ENCODE measurements at places on chromosomes 3 and 15.

GRCh38 chr3:197737749-197738462 lies 1.2 kb upstream of the RUBCN start:
- no peak for DNase-seq

GRCh38 chr3:186105543-186105942 lies 3.3 kb downstream of the ETV5 start:
- no peak for DNase-seq

- no peak for DNase-seq
Measured at GRCh38 chr3:58874795-58875194, 175.0 kb downstream of the CFAP20DC start.

DNA sequence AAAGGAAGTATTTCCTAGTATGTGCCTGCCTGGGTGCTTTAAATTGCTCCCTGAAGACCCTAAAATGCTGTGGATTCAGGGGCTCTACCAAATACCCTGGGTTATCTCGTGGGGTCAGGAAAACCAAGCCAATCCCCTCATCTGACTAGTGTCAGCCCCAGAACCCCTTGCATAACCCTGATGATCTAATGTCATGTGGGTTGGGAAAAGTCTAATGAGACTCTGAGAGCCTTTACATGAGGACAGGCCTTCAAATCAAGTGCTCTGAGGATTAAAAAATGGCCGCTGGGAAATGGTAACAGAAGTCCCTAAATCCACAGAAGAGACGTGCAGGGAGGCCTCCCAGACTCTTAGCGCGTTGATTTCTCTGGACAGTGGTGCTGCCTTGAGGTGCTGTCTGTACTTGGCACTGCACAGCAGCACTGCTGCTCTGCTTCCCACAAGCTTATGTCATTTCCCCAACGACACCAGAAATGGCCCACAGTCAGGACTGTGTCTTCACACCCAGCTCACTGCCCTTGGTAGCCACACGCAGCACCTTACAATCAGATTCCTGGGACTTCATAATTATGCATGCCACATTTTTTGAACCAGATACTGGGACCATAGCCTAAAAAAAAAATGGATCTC lies 16.6 kb downstream of the EIF4E3 start:
- no peak for DNase-seq

DNA sequence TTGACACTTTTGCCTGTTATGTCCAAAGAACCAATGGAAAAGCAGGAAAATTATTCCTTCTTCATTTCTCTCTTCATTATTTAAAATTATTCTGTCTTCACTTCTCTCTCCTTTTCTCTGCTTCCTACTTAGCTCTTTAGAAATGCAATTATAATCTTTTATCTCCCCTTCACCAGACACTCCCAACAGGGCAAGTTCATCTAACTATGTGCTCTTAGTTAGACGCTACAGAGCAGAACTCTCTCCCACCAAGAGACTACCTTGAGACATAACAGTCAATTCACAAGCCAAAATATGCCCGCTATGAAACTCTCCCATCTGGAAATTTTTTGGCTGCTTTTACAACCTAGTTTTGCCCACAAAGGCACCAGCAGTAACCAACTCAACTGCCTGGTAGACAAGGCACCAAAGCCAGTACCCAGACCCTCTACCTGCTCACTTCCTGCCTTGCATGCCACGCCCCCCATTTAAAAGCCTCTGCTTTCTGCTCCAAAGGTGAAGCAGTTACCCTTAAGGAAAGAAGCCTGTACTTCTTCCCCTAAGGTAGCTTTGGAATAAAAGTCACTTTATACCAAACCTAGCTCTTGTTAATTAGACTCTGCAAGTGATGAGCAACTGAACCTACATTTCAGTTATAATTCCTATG lies 28.1 kb downstream of the CCRL2 start:
- no peak for DNase-seq

DNA sequence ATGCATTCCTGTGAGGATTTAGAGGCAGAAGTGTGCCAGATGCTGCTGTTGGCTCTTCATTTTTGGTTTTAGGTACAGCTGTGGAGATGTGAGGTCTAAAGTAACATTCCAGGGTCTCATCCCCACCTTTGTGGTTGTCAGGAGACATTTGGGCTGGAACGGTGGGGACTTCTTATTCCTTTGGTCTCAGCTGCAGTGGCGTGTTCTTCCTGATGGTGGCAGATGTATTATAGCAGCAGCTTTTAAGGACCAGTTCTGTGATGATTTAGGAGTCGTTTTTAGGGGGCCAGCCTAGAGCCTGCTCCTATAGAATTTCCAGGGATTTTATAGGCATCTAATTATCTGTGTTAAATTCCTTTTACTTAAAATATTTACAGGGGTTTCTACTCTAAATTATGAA lies 221.0 kb upstream of the EOMES start:
- DNase-seq = no peak

DNA sequence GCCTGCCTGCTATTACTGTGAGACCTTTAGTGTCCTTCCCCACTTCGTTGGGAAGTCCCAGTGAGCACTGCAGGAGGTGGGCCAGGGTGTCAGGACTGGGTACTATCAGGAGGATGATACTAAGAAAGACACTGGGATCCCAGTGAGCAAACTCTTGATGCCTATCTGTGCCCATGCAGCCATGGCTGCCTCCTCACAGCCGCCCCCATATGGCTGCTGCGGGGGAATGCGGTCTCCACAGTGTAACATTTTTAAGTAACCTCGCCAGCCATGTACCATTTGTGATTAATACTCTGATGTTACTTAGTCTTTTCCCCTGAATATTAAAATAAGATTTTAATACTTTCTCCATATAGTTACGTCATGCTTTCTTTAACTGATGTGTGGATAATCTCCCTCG lies 312.2 kb downstream of the RYR3 start:
- no peak for DNase-seq

GRCh38 chr15:78929536-78930264 lies 15.1 kb downstream of the CTSH start:
- DNase-seq = no peak

- DNase-seq = no peak
Measured at GRCh38 chr3:149085828-149086231, 503 bp downstream of the HLTF start.

DNA sequence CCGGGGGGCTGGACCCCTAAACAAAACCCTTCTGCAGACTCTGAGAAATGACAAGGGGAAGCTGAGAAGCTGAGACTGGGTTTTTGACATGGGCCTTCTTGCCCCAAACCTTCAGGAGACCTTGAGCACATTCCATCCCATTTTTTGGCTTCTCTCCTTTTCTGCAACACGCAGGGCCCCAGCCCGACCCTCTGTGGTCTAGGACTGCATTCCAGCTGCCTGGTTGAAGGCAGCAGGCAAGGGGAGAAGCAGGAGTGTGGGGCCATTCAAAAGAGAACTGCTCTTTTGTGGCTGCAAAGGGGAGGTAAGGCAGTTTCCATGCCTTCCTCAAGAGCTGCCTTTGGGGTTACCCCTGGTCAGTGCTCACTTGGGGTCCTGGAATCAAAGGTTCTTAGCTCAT lies 263.0 kb downstream of the TLE3 start:
- DNase-seq = no peak

DNA sequence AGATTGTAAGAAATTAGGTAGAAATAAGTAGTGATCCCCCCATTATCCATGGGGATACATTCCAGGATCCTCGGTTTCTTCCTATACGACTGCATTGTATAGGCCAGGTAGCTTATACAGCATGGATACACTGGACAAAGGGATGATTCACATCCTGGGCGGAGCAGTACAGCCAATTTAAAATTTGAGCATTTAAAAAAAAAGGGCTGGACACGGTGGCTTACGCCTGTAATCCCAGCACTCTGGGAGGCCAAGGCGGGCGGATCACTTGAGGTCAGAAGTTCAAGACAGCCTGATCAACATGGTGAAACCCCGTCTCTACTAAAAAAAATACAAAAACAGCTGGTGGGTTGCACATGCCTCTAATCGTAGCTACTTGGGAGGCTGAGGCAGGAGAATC lies 976 bp upstream of the ARGFX start:
- no peak for DNase-seq

DNA sequence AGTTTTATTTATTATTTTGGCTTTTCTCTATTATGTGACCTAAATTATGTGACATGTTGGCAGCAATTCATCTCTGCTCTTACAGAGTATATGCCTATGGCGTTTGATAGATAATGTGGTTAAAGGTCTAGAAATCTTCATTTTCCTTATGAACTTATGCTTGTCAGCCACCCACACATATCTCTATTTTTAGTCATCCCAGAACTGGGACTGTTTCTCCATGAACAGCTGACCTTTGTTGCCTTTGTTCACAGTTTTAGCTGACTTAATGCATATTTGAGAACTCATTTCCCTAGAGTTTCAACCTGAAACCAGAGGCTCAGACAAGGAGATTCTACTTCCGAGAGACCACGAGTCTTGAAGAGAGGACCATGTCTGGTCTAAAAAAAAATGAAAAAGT lies 176.5 kb downstream of the RAP2B start:
- no peak for DNase-seq

- no peak for DNase-seq
Measured at GRCh38 chr3:182861348-182861747, 68.0 kb downstream of the ATP11B start.

DNA sequence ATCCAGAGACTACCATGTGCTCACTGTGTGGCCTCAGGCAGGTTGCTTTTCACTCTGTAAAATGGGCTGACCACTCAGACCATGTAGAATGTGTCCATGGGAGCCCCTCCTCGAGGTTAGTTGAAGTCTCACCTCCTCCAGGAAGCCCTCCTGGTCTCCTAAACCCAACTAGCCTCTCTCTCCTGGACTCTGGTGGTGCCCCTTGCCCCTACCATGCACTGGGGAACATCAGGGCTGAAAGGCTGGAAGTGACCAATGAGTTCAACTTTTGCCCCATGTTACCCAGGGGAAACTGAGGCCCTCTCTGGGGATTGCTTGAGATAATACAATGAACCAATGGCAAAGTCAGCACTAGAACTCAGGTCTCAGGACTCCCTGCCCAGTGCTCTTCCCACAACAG lies 69.2 kb upstream of the SLC6A6 start:
- DNase-seq = no peak

DNA sequence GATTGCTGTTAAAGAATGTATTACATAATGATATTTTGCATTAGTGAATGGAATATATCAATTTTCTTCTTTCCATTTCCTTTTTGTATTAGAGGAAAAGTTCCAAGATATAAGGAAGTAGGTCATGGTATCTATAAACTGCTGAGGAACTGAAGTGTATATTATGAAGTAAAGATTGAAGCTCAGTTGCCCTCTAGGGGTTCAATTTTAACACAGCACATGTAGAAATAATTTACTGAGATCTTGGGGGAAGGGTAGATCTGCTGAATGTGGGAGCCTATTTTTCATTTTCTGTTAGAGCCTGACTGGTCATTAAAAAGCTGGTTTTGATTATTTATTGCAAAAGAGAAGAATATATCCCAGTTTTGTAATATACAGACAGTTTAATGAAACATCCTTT lies 45.2 kb downstream of the CMC1 start:
- no peak for DNase-seq

DNA sequence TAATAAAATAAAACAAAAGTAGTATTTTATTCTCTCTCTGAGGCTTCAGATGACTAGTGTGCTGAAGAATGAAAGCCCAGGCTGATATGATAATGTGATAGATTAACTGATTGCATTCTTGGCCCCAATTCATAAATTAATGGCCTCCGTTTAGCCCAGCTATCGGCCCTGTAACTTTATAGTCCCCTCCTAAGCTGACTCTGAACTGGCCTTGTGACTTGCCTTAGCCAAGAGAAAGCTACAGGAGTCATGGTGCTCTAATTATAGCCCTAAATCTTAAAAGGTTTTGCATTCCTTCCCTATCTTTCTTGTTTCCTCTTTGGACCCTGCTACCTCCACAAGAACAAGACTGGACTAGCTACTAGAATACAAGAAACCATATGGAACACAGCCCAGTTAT lies 123.2 kb upstream of the EPHA3 start:
- no peak for DNase-seq

GRCh38 chr15:69578252-69578651 lies 125.6 kb downstream of the RPLP1 start:
- DNase-seq = no peak
